IPS DF 6.9 (cell line): ENCODE measurements at places on chromosomes 1 and 21.

DNA sequence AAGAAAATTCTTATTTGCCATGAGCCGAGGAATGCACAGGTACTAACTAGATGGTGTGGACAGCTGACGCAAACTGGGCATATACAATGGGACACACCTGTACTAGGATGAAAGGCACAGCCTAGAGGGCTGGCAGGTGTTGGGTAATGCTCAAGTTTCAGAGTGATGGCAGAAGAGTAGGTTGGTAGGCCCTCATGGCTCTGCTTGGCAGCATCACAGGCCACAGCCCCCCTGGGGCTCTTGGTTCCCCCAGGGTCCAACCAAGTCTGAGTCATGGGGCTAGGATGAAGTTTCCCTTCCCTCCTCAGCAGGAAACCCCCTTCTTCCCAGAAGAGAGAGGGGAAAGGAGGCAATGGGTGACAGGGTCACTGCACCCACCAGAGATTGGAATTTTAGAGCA lies 35.2 kb downstream of the SPEN start:
- DNase-seq = no peak

DNA sequence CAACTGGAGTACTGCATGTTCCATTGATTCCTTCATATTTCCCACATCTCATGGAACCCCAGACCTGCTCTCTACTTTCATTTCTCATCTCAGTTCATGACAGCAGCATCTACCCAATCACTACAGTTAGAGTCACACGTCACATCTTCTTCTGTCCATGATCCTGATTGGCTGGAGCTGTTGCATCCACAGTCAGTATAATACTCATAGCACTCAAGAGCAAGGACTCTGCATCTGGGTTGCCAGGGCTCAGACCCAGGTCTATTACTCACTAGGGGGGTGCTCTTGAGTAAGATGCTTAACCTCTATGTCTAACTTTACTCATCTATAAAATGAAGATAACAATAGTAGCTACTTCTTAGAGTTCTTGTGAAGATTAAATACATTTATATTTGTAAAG lies 4.4 kb upstream of the XPR1 start:
- DNase-seq = no peak

DNA sequence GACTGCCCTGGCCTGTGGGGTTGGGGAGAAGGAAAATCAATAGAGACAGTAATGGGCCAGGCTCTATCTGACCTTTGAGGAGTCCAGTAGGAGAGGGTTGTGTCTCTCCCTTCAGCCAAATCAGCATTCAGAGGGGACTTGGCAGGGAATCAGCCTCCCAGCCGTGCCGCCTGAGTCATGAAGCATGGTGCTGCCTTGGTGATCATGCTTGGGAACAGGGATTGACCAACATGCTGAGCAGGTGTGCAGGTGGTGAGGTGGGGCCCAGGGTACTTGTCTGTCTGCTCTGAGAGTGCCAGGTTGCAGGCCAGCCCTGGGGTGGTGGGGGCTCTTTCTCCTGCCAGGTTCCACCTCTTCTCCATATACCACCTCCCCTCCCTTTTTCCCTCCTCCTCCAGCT lies 58.9 kb upstream of the TLR5 start:
- no peak for DNase-seq

DNA sequence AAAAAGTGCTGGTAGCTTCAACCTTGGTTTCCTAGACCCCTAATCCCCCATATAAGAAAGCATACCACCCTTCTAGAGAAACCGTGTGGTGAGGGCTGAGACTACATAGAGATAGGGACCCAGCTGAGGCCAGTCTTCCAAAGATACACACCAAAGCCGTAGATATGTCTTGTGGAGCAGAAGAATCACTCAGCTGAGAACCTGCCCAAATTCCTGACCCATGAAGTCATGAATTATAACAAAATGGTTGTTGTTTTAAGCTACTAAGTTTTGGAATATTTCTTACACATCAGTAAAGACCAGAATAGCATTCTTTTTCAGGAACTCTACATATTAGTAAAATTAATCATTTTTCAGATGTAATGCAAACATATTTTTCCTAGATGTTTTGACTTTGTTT lies 3.3 kb upstream of the SNRPE start:
- DNase-seq = no peak

DNA sequence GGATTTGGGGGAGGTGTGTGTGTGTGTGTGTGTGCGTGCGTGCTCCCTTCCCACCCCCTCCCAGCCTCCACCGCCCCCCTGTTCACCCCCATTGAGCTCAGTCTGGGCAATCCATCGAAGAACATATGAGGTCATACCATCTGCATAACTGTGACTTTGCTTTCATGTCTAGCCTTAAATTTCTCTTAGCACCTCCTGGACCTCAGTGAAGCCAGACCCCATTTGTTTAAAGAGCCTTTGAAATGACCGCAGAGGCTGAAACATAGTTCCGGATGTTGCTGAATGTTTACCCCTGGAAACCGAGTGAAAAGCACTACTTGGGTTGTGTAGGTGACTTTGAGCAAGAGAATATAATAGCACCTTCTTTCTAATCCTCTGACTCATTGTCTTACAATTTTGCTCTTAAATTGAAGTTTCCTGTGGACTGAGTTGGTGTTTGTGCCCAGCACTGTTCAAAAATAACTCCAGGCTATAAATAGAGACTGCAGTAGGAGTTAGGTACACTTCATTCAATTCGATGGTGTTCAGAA lies 75.4 kb downstream of the UBE4B start:
- DNase-seq = no peak

- no peak for DNase-seq
Measured at GRCh38 chr1:158058237-158058985, 65.0 kb downstream of the KIRREL1 start.

DNA sequence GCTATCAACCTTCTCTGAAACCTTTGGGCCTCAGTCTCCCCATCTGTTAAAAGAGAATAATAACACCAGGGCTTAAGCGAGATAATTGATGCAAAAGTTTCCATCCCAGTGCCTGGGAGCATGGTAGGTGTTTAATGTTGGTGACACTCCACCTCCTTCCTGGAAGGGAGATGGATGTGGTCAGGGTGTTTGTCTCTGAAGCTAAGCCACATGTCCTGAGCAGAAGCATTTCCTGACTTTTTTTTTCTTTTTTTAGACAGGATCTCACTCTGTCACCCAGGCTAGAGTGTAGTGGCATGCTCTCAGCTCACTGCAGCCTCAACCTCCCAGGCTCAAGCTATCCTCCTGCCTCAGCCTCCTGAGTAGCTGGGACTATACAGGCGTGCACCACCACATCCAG lies 72.6 kb upstream of the HMGB4 start:
- no peak for DNase-seq

- no peak for DNase-seq
Measured at GRCh38 chr1:217528271-217528670, 102.6 kb downstream of the GPATCH2 start.

- no peak for DNase-seq
Measured at GRCh38 chr1:20124456-20125057, 5.2 kb upstream of the PLA2G2D start.

DNA sequence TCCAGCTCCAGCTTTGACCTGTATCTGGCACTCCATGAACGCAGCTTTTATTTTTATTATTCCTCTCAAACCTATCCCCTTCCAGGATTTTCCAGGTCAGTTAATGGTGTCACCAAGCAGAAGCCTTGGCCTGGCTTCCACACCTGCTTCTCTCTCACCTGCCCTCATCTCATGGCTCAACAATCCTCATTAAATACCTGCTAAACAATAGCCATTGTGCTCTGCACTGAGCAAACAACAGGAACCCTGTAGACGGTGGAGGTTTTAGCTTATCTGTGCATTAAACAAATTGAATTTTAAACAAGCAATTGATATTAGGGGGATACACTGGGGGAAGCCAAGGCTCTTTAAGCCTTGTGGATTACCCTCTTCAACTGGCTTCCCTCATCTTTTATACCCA lies 15.3 kb downstream of the PYCR2 start:
- no peak for DNase-seq

DNA sequence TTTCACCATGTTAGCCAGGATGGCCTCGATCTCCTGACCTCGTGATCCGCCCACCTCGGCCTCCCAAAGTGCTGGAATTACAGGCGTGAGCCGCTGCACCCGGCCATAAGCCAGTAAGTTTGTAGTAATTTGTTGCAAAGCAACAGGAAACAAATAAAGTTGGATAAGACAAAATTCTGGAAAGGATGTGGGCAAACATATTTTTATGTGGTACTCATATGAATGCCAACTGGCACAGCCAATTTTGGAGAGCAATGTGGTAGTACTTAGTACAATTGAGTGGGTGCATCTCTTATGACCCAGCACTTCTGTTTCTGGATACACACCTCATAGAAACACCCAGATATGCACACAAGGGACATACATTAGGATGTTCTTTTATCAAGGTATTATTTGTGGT lies 8.4 kb upstream of the IL12RB2 start:
- no peak for DNase-seq

GRCh38 chr21:38643404-38644023 lies 145.2 kb upstream of the ERG start:
- no peak for DNase-seq

DNA sequence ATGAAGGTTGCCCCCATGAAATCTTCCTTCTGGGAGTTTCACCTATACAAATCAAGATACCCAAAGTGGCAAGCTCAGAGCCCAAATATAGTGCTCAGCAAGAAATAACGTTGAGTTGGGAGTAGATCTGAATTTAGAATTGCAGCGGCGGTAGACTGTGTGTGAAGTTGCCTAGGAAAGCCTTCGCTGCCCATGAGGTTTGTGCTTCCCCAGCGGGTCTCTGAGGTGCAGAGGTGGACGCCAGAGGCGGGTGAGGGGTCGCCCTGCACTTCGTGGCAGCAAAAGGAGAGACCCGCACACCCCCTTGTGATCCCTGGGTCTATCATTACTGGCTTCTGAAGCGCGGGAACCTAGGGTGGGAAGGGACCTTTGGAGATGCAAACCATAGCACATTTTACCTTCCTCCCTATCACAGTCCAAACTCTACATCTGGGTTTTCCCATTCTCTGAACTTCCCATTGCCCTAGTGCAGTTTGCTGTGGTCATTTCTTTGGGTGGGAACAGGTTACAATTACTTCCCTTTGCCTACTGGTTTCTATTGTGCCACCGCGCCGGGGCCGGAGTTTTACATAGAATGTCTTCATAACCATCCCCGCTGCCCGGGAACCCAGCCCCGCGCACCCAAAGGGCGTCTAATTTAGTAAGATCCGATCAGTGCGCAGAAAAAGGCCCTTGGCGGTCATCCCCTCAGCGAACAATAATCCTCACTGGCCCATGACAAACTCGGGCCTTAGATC lies 5.2 kb downstream of the TBX15 start:
- no peak for DNase-seq

GRCh38 chr1:200530623-200531261 lies 89.8 kb downstream of the KIF14 start:
- no peak for DNase-seq

DNA sequence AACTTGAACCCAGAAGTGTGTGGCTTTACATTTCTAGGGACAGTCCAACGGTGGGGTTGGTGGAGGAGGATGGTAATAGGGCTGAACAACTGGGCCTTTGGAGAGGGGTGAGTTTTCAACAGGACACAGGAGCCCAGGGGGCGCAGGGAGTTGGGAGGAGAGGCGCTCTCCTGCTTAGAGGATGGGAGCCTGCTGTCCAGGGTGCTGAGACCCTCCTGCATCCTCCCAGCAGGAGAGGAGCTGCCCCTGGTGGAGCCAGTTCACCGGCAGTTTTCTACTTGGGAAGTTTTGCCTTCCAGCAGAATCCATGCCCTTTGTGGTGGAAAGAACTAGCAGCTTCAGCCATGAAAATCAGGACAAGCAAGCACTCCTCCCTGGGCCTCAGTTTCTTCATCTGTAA lies 8.6 kb downstream of the KCNC4 start:
- DNase-seq = no peak

- no peak for DNase-seq
Measured at GRCh38 chr1:90502696-90503095, 214.4 kb downstream of the BARHL2 start.

DNA sequence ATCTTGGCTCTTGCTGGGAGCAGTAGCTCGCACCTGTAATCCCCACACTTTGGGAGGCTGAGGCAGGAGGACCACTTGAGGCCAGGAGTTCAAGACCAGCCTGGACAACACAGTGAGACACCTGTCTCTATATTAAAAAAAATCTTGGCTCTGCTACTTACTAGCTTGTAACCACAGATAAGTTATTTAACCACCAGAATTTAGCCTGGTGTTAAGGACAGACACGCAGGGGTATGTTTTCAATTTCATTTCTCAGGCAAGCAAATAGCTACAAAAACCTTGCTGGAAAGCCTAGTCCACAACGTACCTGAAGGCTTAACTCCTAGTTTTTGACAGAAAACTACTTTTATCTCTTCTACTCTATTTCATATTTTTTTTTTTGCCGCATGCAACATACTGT lies 24.8 kb upstream of the GFI1 start:
- no peak for DNase-seq

GRCh38 chr1:207188901-207189300 lies 84.9 kb downstream of the C4BPA start:
- DNase-seq = no peak

- DNase-seq = no peak
Measured at GRCh38 chr1:180494370-180494769, 8.0 kb downstream of the ACBD6 start.

DNA sequence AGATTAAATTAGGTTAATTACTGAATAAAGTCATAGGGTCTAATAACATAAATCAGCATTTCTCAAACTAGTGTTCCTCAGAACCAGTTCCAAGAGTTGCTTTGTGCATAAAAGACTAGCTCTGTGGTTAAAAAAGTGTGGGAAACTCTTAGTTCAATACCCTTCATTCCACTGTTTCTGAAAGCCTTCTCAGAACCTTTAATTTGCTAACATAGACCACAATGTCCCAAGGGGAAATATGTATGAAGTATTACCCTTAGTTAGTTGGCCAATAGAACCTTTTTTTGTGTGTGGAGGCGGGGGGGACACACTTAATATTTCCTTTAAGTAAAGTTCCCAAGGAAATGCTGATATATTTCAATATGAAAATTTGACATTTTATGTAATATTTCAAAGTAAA lies 20.4 kb downstream of the ODF2L start:
- DNase-seq = no peak

DNA sequence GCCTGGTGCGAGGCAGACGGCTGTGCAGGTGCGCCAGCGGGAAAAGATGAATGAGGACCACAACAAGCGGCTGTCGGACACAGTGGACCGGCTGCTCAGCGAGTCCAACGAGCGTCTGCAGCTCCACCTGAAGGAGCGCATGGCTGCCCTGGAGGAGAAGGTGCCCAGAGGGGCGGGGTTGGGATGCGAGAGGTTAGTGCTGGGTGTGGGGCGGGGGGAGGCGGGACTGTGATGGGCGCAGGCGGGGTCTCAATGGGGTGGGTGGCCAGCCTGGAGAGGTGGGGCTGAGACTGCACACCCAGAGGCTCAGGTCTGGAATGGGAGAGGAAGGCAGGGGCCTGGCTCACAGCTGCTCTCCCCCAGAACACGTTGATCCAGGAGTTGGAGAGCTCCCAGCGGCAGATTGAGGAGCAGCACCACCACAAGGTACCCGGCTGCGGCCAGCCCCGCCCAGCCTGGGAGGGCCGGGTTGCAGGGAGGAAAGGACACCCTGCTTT lies 22.3 kb downstream of the PPFIA4 start:
- DNase-seq = no peak

- DNase-seq = no peak
Measured at GRCh38 chr1:183675381-183675780, 22.3 kb upstream of the APOBEC4 start.

GRCh38 chr1:19430121-19431068 lies 54.9 kb downstream of the CAPZB start:
- no peak for DNase-seq

- DNase-seq = no peak
Measured at GRCh38 chr1:150804671-150805070, 3.4 kb downstream of the CTSK start.
